Stimulated activated CD4-positive, alpha-beta T cell treated with anti-CD3 and anti-CD28 coated beads, TNF-alpha, amount 100 ng/mL, for 24 hours (primary cell): ENCODE measurements at places on chromosomes 12 and 14.

DNA sequence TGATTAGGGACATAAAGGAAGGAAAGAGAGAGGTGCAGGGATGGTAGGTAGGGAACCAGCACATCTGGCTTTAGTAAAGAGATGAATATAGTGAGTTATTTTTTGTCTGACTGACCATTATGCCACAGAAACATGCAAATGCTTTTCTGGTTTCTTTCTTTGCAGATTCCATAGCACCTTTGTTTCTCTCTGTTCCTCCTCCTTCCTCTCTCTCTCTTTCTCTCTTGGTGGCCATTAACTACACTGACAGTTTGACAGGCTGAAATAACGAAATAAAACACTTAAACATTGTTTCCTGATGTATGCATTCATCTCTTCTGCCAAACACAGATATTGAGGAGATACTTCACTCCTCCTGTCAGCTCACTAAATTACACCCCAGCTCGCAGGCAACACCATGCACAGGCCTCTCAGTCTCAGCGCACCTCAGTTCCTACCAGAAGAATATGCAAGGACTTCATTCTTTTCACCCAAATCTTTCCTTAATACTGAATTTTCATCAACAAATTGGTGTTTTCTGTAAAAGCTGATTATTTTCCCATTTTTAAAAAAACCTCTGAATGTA, 406.9 kb upstream of the SOX5 start:
- no peak for DNase-seq

GRCh38 chr14:100222224-100223093, 16.5 kb upstream of the YY1 start:
- DNase-seq: no peak

DNA sequence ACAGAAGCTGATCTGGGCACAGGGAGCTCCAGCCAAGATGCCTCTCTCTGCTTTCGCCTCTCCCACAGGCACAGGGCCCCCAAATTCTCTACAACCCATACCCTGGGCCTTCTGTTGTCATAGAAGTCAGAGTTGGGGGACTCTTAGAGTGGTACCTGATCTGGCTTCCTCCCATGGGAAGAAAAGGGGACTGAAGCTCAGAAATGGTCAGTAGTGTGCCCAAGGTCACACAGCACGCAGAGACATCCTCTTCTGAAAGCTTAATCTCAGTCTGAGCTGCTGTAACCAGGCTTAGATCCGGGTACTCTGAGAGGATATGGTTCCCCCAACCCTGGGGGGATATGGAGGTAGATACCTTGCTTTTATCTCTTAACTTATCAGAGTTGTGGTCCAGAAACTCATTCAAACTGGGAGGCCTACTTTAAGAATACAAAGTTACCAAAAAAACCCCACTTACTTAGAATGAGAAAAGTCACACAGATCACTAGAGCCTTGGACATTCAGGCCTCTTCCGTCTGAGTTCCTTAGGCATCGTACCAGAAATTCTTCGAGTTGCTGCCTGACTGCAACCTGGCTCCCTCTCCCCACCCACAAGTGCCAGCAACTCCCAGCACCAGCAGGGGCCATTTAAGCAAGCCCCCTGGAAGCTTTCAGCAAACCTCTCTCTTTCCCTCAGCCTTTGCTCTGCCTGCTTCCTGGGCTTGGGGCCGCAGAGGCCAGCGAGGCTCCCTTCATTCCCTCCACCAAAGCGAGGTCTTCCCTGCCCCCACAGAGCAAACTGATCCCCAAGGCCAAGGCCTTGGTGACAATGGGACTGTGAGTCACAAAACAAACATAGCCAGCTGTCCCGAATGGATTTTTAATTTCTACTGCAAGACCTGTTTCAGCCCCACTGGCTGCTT, 13.9 kb downstream of the KRT7 start:
- DNase-seq: no peak

- no peak for DNase-seq
These were observed 77.3 kb downstream of the EMP1 start for GRCh38 chr12:13273850-13274249.

DNA sequence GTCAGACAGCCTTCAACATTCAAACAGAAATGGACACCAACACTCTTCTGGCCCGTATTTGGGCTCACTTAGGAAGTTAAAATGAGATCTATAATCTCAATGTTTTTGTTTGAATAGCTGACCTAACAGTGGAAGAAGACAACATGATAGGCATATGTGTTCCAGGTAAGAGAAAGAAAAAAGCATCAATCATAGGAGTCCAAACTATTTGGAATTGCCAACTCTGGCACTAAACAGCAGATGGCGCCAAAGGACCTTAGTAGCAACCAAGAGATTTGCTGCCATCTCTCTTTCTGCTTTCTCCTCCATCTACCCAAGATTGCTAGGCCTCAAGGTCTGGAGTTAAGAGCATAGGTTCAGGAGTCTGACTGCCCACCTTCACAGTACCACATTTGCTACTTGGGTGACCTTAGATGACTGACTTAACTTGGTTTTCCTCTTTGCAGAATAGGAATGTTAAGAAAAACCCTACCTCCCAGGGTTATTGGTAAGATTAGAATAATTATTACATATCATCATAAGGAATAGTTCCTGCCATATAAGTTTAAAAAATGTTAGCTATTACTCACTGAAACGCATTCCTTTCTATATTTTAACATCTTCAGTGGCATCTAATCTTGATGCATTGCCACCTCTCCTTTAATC, 30.2 kb downstream of the PEX5 start:
- DNase-seq: peak; percentile 64

- no peak for DNase-seq
These were observed 14.2 kb downstream of the SLC11A2 start for GRCh38 chr12:51011955-51012354.

DNA sequence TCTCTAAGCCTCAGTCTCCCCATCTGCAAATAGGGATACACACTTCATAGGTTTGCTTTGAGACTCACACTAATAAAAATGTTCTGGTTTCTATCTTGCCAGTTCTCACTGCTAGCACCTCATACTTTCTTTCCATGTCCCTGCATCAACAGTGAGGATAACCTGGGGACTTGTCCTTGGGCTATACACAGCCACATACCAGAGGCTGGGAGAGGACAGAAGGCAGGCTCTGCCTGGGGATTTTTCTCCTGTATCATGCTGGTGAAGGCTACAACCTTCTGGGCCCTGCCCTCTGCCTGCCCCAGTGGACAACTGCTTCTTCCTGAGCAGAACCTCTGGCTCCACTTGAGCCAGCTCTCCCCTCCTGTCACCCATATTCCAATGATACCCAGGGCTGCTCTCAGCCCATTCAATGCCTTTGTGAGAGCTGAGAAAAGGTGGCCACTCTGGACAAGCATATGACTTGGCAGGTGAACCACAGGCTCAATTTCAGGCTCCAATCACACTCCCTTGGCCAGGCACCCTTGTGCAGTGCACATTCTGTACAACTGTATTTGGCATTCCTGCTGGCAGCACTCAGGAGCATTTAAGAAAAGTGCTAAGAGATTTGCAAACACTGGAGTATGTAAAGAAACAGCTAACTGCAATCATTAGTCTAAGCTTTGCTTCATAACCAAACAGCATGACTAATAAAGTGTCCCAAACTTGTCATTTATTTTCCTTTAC, 135.8 kb upstream of the VRK1 start:
- no peak for DNase-seq

DNA sequence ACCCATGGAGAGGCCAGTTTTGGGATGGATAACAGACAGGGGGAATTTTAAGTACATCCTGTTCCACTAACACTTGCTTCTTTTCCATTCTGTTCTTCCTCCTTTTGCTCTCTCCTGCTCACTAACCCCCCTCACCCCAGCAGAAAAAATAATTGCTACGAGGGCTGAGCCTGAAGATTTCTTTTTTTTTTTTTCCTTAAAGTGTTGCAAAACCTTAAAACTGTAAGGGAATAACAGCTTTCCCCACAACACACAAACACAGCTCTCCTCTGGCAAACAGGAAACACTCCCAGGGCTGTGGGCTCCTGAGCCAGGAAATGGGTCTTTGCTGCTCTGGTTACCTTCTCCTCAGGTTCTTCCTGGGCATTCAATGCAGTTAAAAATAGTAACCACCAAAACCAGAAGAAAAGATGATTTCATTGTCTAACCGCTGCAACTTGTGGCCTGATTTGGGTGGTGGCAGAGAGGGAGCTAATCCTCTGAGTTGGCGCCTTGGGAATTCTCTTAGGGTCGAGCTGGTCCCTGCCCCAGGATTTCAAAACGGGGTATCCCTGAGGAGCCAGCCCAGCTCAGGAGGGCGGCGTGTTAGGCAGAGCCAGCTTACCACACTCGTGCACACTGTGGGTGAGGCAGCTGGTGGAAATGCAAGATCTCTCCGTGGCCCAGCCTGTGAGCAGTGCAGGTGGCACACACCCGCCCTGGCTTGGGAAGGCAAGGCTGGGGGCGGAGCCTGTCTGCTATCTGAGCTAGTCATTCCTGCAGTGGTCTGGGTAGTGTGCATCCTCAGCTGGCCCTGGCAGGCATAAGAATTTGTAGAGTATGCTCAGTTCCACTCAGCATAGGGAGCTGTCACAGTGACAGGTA, 17.1 kb upstream of the EMP1 start:
- peak; percentile 68 for DNase-seq

- no peak for DNase-seq
These were observed 32.3 kb downstream of the FRS2 start for GRCh38 chr12:69502345-69503081.

DNA sequence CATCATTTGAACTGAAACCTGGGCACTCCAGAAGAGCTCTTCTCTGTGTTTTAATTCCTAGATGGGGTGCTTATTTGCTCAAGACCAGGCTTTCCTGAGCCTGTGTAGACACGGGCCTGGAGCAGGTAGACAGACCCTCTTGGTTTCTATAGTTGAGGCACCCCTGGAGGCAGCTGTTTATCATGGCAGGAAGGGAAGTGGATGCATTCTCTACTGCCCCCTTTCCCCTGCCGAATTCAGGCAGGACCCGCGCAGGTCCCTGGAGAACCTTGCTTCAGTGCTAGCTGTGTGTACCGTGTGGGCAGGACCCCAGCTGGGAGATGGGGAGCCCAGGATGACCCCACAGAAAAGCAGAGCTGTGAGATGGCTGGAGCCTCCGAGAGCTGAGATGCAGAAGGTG, 6.0 kb downstream of the CACNA1C start:
- DNase-seq: no peak

DNA sequence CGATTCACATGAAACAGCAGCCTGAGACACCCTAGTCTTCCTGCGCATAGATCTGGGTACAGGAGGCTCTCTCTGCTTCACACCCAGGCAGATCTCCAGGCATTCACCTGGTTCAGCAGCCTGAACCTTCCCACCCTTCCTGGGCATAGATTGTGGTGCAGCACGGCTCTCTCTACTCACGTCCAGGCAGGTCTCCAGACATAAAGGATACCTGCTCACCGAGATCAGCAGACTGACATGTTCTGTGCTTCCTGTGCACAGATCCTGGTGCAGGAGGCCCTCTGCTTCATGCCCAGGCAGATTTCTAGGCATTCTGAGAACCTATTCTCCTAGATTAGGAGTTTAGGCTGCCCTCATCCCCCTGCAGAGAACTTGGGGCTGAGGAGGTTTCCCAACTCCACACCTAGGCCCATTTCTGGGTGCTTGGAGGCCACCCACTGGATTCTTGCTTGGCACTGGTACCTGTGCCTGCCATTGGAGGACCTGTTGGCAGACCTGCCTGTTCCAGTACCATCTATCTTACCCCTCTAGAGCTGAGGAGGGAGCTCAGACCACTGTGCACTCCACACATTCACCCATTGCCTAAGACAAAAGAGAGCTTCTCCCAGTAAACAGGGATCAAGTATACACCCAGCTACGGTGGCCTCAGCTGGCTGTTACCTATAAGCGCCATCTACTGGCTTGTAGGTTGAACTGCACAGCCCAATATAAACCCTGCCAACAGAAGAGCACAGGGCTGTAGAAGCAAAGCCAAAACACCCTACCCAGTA, 28.0 kb upstream of the GARIN6 start:
- no peak for DNase-seq

GRCh38 chr12:23729359-23729758, 220.1 kb downstream of the SOX5 start:
- DNase-seq: no peak

GRCh38 chr12:77229640-77230442, 164.5 kb upstream of the E2F7 start:
- no peak for DNase-seq

- DNase-seq: no peak
These were observed 42.0 kb downstream of the SH2B3 start for GRCh38 chr12:111447571-111448265.

- no peak for DNase-seq
These were observed 59.1 kb downstream of the RASSF3 start for GRCh38 chr12:64669270-64669842.

DNA sequence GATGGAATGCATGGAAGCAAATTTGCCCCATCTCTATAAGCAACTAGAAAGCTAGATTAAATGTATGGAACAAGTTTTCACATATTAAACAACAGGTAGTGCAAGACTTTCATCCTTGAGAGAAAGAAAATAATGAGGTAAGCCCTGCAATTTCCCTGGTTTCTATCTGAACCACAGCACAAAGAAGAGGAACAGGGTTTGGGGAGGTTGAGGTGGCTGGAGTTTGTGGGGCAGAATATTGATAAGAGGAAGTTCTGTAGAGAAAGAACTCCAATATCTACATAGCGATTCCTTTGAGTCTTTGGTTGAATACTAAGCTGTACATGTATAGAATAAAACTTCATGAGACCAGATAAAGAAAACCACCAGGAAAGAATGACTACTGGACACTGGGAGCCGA, 96.3 kb upstream of the CCND2 start:
- DNase-seq: no peak

DNA sequence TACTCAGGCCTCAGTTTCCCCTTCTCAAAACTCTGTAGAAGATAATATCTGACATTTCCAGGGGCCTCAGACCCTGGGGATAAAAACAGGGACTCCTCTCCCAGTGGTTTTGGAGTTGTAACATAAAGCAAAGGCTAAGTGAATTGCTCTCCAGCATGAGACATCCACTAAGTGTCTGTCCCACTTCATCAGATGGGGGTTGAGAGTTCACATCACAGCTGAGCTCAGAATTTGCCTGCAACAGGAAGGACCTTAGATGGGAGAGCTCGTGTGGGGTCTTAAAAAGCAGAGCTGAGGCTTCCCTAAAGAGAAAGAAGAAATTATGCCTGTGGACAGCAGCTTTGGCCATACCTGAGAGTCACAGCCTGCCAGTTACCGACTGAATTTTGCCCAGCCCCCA, 61.1 kb downstream of the TBX5 start:
- DNase-seq: no peak

DNA sequence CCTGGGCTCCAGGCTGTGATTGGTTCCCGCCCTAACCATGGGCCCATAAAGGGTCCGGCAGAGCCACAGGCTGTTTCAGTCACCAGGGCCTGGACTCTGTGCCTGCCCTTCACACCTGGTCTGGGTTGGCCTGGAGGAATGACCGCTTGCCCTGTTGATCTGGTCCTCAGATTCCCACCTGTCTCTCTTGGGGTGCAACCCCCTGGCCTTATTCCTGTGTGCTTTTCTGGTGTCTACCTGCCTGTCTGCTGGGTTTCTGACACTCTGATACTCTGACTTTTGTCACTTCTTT, 2.9 kb upstream of the KRT83 start:
- no peak for DNase-seq

DNA sequence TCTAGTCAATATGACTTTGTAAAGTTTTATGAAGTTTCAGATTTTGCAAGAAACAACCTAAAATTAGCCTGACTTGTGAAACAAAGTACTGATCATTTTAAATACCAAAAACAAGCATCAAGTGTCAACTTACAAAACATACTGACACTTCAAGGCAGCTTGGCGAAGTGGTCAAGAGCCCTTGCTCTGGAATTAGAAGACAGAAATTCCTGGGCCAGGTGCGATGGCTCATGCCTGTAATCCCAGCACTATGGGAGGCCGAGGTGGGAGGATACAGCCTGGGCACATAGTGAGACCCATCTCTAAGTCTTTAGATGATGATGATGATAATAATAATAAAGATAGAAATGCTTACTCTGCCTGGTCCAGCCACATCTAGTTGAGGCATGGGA, 45.4 kb upstream of the NR2C1 start:
- DNase-seq: no peak
